ENCODE measurements at places on chromosomes 7 and 10.

- H3K27me3 ChIP-seq, result peaks cover 8% of the 10 kb centered on the region
- H3K4me3 ChIP-seq, result no peak overlapping the region
- H3K4me1 ChIP-seq, result no peaks in the 10 kb centered on the region
- DNase-seq, result no peak
Observed at GRCh38 chr10:44004913-44005787, 356.5 kb upstream of the ZNF32 start.

DNA sequence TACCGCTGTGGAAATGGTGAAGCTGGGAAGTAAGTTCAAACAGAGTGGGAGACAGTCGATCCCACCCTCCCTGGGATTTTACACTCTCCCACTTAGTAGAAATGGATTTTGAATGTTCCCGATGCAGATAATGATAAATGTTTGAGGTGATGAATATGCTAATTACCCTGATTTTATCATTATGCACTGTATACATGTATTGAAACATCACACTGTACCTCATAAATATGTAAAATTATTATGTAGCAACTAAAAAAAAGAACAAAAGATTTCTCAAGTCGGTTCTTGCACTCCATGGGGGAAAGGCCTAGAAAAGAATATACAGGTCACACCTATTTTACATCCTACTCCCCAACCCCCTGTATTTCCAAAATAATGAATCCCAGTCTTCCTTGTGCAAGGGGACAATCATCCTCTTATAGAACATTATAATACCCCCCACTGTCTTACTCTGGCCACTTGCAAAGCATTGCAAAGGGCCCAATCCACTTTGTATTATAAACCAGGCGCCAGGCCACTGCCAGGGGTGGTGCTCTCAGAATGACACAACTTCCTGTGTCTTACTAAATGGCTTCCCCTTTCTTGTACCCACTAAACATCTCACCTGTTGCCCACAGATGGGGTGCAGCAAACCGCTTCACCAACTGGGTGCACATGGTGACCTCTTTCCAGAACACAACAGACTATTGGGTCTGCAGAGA lies 20.6 kb upstream of the OR2AE1 start:
- H3K27ac ChIP-seq, result no peak overlapping the region
- no peak overlapping the region for H3K4me3 ChIP-seq
- peaks cover 44% of the 10 kb centered on the region for H3K36me3 ChIP-seq
- H3K4me1 ChIP-seq, result peaks cover 9% of the 10 kb centered on the region
- no peak for DNase-seq
- no peaks in the 10 kb centered on the region for H3K27me3 ChIP-seq

- peaks cover 6% of the 10 kb centered on the region for H3K4me1 ChIP-seq
- no peaks in the 10 kb centered on the region for H3K36me3 ChIP-seq
- H3K27ac ChIP-seq, result no peak overlapping the region
Observed at GRCh38 chr10:71980181-71981014, 16.2 kb downstream of the CHST3 start.

DNA sequence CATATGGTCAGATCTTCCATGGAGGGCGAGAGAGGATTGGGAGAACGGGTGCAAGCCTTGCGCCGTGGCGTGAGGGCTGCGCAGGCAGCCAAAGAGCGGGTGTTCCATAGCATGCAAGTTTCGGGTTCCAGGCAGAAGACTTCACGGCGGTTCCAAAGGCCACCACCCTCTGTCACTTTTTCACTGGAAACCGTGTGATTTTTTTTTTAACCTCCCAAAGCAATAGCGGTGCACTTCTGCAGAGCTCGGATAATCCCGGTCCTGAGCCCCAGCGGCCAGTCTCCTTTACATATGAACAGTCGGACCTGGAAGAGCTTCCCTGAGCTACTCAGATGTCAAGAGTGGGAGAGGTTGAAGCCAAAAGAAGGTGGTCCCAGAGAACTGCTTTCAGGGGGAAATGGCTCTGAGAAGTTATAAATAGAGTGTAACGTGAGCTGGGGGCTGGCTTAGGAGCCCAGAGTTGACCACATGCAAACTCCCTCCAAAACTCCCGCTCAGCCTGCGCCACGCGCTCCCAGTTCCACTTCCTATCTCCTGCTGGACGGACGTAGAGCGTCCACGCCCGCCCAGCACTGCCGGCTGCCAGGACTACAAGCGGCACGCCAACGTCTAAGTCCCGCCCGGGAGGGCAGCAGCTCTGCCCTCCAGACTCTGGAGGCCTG lies at the start of gene MEOX2:
Gene MEOX2 (minus strand): TSS at position 389 of the 662 bp plus-strand sequence. CDS start 281 bp downstream, at position 108.
- DNase-seq, result no peak
- no peaks in the 10 kb centered on the region for H3K36me3 ChIP-seq
- H3K27ac ChIP-seq, result no peak within 1 kb of the TSS
- H3K27me3 ChIP-seq, result peaks cover 40% of the 10 kb centered on the region

- H3K27ac ChIP-seq, result no peak overlapping the region
- no peaks in the 10 kb centered on the region for H3K36me3 ChIP-seq
- no peak overlapping the region for H3K4me3 ChIP-seq
- no peaks in the 10 kb centered on the region for H3K4me1 ChIP-seq
- DNase-seq, result no peak
Observed at GRCh38 chr10:84089162-84089561, 50.1 kb upstream of the GHITM start.

DNA sequence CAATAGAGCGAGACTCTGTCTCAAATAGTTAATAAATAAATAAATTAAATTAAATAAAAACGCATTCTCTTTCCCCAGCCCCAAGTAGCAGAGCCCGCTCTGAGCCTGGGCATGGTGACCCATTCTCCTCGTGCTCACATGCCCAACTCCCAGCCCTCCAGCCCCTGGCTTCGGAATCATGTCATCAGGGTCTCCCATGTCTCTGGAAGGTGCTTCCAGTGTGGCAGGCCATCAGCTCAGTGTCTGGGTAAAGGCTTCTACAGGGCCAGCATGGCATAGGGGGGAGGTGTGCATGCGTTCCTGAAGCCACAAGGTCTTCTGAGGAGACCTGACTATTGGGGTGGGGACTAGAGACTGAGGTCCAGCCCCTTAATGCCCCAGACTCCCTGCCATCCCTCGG lies 72.8 kb downstream of the ALOX5 start:
- DNase-seq, result no peak
- peaks cover 8% of the 10 kb centered on the region for H3K36me3 ChIP-seq
- H3K4me3 ChIP-seq, result no peak overlapping the region
- H3K27me3 ChIP-seq, result peaks cover 4% of the 10 kb centered on the region
- no peak overlapping the region for H3K27ac ChIP-seq
